Putamen (tissue), 1 donor: ENCODE measurements at places on chromosomes 12 and 14.

DNA sequence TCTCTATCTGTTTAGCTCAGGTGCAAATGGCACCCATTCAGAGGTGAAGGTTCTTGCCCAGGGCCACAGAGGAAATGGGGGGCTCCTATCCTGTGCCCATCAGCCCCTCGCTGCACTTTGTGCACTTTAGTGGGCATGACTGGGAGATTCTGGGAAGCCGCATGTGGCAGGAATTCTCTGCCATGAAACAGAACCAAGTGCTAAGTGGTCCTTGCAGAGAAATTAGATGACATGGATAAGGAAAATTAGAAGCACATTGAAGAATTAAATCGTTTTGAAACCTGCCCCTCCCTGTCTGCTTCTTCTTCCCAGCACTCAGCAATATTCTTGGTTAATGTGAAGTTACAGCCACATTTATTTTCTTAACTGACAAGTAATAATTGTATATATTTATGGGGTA lies 185.2 kb upstream of the RTL1 start:
- DNase-seq = no peak

DNA sequence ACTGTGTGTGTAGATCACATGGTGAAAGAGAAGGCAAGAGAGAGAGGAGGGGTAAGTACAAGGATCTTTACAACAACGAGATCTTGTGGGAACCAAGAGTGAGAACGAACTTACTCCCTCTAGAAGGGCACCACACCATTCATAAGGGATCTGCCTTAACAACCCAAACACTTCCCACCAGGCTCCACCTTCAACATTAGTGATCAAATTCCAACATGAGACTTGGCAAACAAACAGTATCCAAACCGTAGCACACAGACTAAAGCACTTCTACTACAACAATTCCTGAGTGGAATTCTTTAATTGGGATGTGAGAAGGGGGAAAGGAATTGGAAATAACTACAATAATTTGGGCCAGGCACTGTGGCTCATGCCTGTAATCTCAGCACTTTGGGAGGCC lies 35.0 kb upstream of the ESR2 start:
- DNase-seq = no peak

- no peak for DNase-seq
Observed at GRCh38 chr12:124952801-124953200, 36.1 kb downstream of the DHX37 start.

DNA sequence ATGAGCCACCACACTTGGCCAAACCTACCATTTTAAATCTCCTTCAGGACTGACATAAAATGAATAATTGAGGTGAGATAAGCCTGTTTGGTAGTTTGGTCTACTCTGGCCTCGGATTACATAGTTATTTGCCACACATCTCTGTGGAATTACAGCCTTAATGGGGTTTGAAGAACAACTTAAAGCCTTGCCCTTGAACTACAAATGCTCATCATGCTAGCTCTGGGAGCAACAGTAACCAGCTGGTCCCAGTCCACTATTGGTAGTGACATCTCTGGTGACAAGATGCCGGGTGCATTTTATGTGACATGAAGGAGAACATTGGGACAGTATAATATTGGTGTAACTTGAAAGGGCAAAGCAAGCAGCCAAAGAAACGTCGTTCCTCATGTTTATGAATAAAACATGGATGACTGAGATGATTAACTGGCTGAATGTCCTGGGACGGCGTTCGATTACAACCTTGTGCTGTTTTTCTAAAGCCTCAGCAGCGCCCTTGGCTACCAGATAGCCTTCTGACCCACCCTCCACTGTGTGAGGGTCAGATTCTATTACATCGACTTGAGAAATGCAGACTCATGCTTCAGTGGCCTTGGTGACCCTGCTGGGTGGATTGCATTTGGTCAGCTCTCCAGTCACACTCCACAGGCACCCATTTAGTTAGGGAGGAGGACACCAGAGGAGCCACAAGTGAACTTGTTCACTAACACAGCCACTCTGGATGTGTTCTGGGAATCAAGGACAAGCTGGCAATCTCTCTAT lies 41.5 kb downstream of the BEST3 start:
- DNase-seq = no peak

- DNase-seq = no peak
Observed at GRCh38 chr14:35124127-35124526, 1.8 kb downstream of the PRORP start.

DNA sequence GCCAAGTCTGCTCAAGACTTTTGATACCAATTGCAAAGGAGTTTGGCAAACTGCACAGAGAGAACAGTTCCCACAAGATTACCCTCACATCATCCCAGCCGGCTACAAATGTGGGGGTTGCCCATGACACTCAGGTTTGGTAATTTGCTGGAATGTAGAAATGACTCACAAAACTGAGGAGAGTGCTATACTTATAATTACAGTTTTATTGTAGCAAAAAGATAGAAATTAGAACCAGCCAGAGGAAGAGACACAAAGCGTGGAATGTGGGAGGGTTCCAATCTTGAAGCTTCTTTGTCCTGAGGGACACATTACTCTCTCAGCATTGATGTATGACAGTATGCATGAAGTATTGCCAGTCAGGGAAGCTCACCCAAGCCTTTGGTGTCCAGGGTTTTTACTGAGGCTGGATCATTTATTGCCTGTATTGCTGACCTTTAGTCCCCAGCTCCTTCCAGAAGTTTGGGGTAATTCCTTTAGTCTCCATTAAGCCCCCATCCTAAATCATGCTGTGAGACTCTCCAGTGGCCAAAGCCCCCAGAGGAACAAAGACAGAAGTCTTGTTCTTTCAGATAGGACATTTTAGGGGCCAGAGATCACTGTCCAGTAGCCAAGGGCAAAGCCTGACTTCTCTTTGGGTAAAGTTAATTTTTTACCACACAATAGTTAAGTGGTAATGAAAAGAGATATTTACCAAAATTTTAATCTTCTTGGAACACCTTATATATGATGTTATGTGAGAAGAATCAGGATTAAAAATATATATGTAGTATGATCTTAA lies 9.9 kb downstream of the TBK1 start:
- peak; percentile 65 for DNase-seq

- DNase-seq = no peak
Observed at GRCh38 chr14:64845878-64846277, 33.8 kb downstream of the SPTB start.

DNA sequence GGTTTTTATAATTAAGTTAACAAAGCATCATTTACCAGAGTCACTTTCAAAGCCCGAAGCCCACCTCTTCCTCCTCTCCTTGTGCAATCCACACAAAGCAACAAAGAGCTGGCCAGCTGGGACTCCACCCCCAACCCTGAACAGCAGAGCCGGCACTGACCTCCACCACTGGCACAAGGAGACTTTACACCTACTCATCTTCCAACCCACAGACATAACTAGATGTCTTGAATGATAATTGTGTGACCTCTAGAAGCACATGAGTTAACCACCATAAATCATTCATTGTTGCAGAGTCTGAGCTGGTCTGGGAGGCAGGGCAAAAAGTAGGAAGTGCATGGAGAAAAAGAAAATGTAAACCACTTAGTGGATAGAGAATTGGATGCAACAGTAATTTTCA lies 72.2 kb downstream of the ST8SIA1 start:
- no peak for DNase-seq

DNA sequence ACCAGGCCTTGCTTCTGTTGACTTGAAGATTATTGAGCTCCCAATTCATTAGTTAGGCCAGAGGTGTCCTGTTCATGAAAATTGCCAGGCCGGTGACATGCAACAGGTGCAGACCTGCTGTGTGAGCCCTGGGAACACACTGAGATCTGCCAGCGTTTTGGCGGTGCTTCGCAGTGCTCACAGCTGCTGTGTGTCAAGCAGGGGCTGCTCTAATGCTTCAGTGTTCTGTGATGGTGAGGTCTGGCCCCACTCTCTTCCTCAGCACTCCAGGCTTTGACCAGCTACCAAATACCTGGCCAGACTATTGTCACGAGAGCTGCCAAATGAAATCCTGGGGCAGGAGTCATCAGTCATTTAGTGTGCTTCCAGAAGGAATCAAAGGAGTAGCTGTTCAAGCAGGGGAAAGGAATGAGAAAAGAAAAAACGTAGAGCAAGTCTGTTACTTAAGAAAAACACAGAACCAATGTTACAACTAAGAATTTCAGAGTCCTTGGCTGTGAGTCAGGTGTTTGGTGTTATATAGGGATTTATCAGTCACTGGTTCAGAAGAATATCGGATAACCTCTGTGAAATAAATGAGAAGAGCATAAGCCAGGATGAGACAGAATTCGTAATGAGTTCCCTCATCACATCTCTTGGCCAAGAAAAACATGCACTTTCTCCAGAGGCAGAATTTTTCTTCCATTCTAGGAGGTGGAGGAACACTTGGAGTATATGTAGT lies 150.8 kb downstream of the FBXL14 start:
- DNase-seq = no peak

DNA sequence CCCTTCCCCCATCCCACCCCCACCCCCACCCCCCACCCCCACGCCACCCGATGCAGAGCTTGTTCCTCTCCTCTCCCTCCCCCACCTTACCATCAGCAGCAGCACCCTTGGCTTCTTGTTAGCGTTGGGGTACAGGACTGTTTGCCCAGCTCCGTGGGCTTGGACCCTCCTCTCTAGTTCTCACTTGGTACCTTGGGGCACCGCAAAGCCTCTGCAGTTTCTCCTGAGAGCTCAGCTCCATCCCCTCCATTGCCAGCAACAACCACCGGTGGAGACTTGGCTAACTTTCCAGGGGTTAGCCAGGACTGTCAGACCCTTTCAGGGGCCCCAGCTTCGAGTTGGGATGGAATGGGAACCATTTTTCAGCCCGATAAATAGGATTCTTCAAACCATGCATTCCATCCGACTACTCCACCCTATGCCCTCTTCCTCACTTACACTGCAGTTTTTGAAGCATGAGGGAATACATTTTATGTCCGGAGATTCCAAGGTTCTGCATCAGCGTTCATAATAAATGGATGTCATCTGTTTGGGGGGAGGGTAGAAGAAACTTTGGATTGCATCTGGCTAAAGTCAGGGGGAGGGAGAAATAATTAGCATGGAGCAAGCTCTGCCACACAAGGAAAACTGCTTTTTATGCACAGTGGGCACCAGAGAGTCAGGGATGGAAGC lies 1.1 kb downstream of the SCN8A start:
- no peak for DNase-seq

DNA sequence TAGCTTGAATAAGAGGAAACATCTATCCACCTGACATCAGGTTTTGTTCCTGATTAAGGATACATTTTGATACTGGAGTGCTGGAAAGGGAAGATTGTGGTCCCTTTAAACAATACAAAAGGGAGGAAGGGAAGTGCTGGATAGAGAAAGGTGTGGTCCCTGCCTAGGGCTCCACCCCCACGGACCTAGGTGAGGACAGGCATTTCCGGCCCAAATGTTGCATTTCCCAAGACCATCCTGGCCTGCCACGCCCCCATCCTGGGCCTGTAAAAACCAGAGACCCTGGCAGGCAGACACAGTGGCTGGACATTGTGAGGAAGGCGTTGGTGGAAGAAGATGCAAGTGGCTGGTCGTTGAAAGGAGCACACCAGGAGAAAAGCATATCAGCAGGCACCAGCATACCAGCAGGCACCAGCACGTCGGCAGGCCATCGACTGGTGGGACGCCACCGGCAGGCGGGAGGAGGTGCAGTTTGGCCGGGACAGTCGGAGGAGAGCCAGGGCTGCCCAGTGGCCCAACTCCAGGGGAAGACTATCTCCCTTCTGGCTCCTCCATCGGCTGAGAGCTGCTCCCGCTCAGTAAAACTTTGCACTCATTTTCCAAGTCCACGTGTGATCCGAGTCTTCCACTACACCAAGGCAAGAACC lies 53.2 kb upstream of the AMN1 start:
- DNase-seq = no peak

DNA sequence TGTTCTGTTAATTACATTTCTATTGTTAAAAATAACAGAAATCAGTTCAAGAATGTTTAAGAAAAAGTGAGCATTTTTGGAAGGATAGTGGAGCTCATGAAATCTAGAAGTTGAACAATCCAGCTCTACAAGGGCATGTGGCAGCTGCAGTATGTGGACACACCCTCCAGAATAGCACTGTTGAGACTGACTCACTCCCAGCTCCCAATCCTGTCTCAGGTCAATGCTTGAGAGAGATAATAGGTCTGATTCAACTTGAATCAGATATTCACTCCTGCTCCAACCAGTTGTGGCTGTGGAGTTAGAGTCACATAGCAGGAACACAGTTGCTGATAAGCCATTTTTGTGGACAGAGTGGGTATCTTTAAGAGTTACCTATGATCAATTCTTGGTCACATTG lies 113.0 kb upstream of the NTF3 start:
- no peak for DNase-seq

DNA sequence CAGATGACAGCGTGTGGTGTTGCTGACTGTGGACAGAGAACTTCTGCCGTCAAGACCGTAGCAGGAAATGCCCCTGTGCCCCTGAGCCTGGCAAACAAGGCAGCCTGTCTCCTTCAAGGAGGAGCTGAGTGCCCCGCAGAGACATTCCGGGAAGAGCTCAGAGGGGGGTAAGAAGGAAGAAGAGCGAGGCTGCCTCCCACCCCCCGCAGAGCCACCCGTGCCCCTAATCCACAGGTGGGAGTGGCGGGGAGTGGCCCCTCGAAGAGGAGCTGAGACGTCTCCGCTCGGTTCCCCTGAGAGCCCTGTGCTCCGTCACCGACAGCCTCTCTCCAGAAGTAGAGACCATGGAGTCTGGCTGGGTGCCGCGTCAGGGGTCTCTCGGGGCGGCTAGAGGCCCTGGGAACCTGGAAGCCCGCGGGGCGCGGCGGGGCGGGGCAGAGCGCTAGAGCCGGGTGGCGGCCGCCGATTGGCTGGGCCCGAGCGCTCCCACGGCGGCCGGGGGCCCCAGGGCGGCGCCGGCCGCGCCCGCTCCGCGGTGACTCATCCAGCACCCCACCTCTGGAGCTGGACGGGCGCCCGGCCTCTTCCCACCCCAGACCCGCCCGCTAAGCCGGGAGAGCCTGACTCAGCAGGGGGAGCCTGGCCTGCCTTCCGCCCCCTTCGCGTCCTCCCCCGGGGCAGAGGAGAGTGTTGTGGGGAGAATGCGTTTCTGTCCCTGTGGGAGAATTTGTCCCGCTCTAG lies 25.2 kb upstream of the KRT78 start:
- DNase-seq = no peak

- DNase-seq = no peak
Observed at GRCh38 chr14:55450987-55451386, 10.6 kb upstream of the TBPL2 start.

- DNase-seq = no peak
Observed at GRCh38 chr12:93705237-93705636, 28.1 kb downstream of the CRADD start.

- DNase-seq = no peak
Observed at GRCh38 chr14:90194706-90195105, 61.6 kb upstream of the PSMC1 start.

- DNase-seq = no peak
Observed at GRCh38 chr14:27890259-27890658, 876.3 kb upstream of the FOXG1 start.

- DNase-seq = no peak
Observed at GRCh38 chr12:81203671-81204204, 125.9 kb downstream of the ACSS3 start.

- DNase-seq = no peak
Observed at GRCh38 chr12:52884526-52885293, 20.2 kb downstream of the KRT8 start.

- DNase-seq = no peak
Observed at GRCh38 chr14:103758059-103758776, 42.6 kb downstream of the ZFYVE21 start.
